CD4-positive, alpha-beta T cell treated with Interleukin-6 at 100 ng/mL for 8 hours (primary cell): ENCODE measurements at places on chromosomes 4 and X.

DNA sequence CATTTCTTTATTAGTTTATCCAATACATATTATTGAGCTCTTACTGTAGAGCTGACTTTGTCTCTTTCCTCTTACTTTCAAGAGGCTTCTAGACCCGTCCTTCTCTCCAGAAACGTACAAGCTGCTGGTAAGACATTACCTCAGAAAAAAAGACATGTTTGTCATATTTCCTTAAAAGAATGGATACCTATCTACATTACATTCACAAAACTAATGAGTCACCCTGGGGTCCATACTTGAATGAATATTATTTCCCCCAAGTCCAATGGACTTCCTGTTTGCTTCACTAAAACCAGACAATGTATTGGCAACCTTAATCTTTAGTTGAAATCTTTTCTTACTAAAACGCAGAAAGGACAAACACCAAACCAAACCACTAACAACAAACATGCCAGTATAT is 176.5 kb upstream of the CLNK start:
- DNase-seq, result no peak

- DNase-seq, result no peak
Measured at GRCh38 chr4:37540486-37540885, 145.7 kb downstream of the RELL1 start.

DNA sequence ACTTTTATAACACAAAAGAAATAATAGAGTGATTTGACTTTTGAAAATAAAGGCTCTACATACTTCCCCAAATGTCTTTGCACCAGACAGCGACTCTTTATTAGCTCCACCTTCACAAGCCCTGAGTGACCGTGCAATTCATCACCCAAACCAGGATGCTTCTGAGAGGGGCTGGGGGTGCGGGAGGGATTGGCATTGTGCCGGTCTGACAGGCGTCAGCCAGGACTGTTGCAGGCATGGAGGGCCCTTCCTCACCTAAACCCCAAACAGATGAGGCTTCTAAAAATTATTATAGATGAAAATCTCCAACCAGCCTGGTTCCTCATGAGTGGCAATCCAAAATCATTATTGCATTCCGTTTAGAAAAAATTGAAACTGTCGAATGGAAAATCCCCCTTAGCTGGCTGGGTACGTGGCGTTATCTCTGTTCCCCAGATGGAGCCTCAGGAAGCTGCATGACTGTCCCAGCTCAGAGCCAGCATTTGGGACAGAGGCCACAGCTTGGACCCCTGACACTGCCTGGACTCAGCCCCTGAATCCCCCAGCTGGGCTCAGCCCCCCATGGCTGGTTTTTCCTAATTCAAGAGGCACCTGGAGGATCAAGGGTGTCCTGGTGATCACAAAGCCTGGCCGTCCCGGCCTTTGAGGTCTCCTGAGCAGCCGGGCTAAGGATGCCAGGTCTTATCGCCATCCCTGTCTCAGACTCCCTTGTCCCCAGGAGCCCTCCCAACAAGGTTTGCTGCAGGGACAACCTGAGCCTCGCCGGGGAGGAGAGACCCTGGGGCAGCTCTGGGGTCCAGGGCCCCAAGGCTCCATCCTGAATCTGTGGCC is 60.4 kb downstream of the SORCS2 start:
- DNase-seq, result no peak

- DNase-seq, result no peak
Measured at GRCh38 chr4:151227731-151228130, 49.2 kb upstream of the PRSS48 start.

- no peak for DNase-seq
Measured at GRCh38 chr4:173404296-173404865, 5.5 kb upstream of the SCRG1 start.

DNA sequence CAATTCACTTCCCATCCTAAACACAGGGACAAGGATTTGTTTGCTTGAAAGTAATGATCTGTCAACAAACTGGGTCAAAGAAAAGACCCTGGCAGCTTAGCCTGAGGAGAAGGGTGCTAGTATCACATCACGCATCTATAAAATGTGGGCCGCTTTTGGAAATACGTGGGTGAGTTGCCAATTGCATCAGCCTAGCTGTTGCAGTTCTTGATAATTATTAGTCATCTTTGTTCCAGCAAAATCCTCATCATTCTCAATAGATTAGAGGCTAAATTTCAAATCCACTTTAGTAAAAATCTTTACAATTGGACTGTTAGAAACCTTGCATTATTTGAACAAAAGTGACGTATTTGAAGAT is 33.6 kb upstream of the TAPT1 start:
- no peak for DNase-seq

GRCh38 chr4:119313237-119313636 is 8.7 kb downstream of the FABP2 start:
- no peak for DNase-seq

- DNase-seq, result no peak
Measured at GRCh38 chrX:153917869-153918268, 8.2 kb downstream of the ARHGAP4 start.

DNA sequence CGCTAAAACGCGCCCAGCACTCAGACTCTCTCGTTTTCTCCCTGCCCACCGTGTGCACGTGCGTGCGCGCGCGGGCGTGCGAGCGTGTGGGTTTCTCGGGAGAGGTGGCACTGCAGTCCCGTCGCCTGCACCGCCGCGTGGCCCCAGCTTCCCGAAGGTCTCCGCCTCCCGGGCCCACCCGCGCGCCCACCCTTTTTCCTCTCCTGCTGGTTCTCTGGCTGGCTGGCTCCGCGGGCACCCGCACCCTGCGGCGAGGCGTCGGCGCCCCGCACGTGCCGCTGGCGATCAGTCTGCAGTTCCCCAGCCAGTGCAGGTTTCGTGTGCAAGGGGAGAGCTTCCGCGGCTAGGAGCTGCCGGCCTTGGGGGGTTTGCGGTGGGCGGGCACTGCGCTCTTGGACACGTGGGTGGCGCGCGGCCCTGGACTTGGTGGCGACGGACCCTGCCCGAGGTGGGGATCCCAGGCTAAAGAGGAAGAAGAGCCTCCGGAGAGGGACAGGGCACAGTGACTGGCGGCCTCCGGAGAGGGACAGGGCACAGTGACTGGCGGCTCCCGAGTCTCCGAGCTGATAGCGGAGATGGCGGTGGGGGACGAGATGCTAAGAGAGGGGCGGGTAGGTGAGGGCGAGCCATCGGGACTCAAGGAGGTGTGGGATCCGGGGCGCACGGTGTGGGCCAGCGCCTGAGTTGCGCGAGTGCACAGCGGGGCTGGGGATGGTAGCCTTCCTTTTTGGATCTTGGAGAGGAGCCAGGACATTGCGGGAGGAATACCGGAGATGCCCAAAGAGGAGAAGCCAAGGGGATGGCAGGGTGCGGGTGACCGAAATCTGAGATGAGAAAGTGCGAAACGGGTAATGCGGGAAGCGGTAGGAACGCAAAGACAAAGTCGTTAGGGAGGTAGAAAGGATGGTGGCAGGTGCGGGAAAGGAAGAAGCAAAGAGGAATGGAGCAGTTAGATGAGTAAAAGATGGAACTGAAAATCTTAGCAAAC is at the start of gene FAM184B:
Gene FAM184B, minus strand, starts transcription at position 322 of the 988 bp plus-strand sequence. CDS start 322 bp downstream, outside the sequence.
- DNase-seq, result no peak

- no peak for DNase-seq
Measured at GRCh38 chr4:31768756-31769155, 1048.6 kb downstream of the PCDH7 start.

DNA sequence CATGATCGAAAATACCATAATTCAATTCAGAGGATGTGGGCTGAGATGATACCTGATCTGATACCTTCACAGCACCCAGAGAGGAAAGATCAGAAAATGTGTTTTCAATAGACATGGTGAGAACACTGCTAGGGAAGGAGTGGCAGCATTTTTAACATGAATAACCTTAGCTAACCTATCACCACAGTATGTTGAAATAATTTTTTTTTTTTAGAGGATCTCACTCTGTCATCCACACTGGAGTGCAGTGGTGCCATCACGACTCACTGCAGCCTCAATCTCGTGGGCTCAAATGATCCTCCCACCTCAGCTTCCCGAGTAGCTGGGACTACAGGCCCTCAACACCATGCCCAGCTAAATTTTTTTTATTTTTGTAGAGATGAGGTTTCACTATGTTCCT is 90.5 kb upstream of the RAPGEF2 start:
- no peak for DNase-seq

DNA sequence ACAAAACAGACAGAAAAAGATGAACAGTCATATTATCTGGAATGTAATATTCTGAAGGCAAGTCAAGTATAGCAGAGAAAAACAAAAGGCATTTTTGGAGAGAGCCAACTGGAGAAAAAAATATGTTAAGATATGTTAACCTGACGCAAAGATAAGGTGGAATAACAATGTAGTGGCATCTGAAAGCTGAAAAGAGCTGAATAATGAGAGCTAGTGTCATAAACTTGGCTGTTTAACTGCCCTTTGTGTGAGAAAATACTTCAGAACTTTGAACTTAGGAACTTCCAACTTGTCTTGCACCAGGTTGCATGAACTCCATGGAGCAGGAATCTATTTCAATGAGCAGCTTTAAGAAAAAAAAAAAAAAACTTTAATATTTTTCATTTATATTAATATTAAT is 32.9 kb downstream of the RAB33A start:
- DNase-seq, result no peak

DNA sequence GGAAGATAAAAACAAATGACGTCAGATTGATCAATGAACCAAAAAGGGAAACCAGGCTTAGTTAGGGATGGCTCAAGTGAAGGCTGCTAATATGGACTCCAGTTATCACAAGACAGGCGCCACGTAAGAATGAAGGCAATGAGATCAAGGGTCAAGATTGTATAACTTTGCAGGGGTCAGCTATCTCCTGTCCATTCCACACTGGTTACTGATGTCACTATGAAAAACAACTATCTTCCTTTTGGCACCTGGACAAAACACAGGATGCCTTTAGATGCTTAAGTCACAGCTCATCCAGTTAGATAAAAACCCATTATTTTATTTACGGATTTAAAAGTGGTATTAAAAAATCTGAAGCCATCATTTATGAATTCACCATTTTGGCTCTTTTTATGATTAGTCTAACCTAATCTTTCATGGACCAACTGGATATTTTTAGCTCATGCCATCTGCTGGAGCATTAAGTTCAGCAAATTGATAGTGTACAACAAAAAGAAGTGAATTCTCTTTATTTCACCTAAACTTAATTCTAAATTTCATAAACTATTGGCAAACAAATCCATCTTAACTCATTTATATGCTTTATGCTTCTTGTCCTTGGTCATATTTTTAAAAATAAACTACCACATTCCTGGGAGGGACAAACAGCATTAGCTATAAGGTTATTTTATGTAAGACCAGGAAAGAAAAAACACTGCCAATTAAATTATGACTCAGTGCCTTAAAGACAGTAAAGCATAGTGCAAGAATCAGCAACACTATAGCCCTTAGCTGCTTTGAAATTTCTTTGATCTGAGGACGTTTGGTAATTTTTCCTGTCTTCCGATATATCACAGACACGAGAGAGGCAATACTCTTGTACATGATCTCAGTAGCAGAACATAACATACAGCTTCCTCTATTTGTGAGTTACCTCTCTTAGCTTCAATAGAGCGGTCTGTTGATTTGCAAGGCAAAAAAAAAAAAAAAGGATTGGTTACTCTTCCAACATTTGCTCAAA is 27.0 kb downstream of the DHX15 start:
- peak; percentile 15 for DNase-seq

DNA sequence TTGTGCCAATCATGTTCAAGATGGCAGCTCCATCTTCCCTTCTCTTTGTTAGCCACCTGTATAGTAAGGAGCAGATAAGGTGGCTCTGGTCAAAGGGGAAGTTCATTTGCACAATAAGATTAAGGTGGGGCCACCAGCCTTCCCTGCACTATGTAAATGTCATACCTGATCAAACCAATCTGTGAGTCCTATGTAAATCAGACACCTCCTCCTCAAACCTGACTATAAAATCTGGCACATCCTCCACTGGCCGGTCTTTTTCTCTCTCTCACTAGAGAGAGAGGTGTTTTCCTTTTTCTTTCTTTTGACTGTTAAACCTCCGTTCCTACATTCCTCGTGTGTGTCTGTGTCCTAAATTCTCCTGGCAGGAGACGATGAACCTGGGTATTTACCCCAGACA is 572.5 kb upstream of the AADAT start:
- no peak for DNase-seq

DNA sequence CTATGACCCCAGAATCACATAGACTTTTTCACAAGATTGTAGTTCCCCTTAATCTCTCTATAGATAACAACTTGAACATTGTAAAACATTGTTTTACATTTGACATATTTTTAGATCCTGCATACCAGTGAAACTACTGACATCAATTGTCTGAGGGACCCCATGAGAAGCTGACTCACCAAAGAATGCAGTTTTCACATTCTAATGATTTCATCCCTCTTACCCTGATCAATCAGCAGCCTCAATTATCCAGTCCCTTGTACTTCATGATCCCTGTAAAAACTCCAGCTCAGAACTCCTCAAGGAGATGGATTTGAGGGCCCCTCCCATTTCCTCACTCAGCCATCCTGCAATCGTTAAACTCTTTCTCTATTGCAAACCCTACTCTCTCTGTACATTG is 411.0 kb upstream of the NDST3 start:
- no peak for DNase-seq

GRCh38 chrX:151239751-151240150 is 63.4 kb downstream of the GPR50 start:
- no peak for DNase-seq

DNA sequence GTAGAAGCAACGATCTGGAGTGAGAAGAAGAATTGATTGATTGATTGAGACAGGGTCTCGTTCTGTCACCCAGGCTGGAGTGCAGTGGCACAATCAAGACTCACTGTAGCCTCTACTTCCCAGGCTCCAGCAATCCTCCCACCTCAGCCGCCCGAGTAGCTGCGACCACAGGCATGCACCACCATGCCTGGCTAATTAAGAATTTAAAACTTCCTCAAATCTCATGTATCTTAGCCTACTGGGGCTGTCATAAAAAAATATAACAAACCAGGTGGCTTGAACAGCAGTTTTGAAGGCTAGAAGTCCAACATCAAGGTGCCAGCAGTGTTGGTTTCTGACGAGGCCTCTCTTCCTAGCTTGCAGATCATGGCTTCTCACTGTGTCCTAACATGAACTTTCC is 18.3 kb upstream of the TBC1D9 start:
- DNase-seq, result no peak

- no peak for DNase-seq
Measured at GRCh38 chr4:101357751-101358150, 10.4 kb upstream of the PPP3CA start.

- DNase-seq, result no peak
Measured at GRCh38 chr4:2925931-2926860, 37.0 kb downstream of the NOP14 start.

DNA sequence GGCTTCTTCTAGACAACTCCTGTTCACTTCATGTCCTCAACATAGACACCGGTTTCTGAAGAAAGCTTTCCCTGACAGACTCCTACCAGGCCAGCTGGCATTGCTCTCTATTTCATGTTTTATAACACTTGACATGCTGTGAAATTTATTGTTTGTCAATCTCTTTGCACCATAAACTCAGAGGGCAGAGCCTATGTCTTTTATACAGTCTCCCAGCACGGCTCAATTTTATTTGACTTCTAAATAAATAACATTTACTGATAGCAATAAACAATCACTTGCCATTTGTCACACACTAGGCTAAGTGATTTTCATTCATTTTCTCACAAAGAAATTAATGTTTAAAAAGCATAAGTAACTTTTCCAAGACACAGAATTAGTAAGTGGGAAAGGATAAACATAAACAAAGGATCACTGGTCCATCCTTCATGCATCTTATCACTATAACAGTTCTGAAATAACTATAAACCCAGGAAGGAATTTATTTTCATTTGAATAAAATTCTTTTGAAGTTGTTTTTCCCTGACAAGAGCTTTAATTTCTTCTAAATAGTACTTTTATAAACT is 577.6 kb downstream of the TECRL start:
- DNase-seq, result no peak
